ENCODE measurements at places on chromosomes 6 and 20.

DNA sequence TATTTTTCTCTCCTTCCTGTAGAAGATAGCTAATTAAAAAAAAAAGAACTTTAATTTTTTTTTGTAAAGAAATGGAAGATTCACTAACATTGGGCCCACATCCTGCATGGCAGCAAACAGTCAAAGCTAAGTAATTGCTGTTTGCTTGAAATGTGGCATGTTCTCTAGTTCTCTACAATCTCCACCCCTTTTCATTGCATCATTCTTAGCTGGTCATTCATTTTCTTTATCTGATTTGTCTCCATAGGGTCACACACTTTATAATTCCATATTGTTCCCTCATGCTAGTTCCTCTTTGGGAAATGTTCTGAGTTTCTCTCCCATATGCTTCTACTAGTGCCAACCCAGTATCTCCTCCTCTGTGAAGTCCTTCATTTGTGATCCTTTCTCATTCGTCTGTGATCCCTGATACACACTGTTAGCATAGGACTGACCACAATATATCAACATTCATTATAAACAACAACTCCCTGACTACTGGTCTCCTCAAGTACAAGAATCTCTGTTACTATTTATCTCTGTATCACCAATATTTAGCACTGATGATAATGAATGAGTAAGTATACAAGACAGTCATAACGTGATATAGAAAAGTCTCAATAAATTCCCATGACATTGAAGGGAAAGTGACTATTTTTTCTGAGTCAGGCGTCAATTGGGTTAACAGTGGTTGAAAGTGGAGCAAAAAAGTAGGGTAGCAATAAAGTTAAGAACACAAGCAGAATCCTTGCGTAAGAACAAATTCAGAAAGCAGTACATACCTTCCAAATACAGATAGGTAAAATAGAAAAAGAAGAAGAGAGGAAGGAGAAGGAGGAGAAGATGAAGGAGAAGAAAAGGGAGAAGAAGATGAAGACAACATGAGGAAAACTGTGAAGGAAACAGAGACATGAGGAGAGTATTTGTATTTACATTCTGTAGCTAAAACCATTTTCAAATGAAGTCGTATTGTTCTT, 33.2 kb upstream of the MYB start:
- H3K4me3 ChIP-seq, result no peak overlapping the region
- no peaks in the 10 kb centered on the region for H3K27me3 ChIP-seq
- peaks cover 60% of the 10 kb centered on the region for H3K4me1 ChIP-seq
- H3K27ac ChIP-seq, result peak overlapping the region; percentile 70
- no peak for DNase-seq

DNA sequence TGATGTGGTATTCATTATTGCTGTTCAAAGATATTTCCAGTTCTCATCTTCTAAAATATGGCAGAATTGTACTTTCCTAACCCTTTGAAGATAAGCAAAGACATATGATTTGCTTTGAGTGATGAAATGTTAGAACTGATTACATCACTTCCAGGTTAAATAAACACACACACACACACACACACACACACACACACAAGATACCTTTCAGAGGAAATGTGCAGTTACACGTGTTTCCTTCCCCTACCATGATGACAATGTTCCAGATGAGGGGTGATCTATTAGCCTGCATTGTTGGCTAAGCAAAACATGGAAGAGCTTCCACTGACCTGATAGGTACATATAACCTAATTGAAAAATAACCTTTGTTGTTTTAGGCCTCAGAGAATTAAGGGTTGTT, 11.7 kb upstream of the FRK start:
- no peak overlapping the region for H3K4me3 ChIP-seq
- peaks cover 8% of the 10 kb centered on the region for H3K27me3 ChIP-seq
- no peaks in the 10 kb centered on the region for H3K36me3 ChIP-seq
- DNase-seq, result peak; percentile 19
- peaks cover 5% of the 10 kb centered on the region for H3K4me1 ChIP-seq

GRCh38 chr6:35683267-35683666, 5.4 kb downstream of the FKBP5 start:
- H3K4me3 ChIP-seq, result no peak overlapping the region
- no peaks in the 10 kb centered on the region for H3K27me3 ChIP-seq
- no peak for DNase-seq
- peaks cover 32% of the 10 kb centered on the region for H3K36me3 ChIP-seq
- peaks cover 43% of the 10 kb centered on the region for H3K4me1 ChIP-seq

GRCh38 chr6:130185658-130186057, 37.1 kb downstream of the SAMD3 start:
- no peaks in the 10 kb centered on the region for H3K27me3 ChIP-seq
- peaks cover 66% of the 10 kb centered on the region for H3K4me1 ChIP-seq
- H3K27ac ChIP-seq, result peak overlapping the region; percentile 16
- no peak overlapping the region for H3K4me3 ChIP-seq
- no peak for DNase-seq

DNA sequence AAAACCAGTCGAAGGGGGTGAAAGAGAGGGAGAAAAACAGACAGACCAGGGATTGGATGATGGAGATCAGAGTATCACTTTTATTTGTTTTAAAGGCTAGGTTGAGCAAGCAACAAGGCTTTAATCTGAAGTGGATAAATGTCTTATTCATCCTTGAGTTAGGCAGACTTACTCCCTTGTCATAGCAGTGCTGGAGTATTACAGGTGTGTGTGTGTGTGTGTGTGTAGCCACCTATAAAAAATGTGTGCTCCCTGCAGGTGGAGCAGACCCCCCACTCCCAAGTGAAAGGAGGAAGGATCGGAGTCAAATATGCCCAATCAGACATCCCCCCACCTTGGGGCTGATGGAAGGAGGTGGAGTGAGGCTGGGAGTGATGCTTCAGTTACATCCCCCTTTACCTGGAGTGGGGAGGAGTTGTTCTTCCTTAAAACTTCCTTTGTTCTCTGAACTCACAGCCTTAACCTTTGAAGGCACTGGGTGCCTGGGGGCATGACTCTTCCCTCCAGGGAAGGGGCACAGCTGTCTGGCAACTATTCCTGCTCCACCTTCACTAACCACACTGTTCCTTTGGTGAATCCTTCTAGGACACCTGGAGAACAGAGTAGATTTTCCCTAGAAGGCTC, 27.3 kb downstream of the PTK7 start:
- no peak for DNase-seq
- peaks cover 2% of the 10 kb centered on the region for H3K4me1 ChIP-seq
- H3K27ac ChIP-seq, result no peak overlapping the region
- no peak overlapping the region for H3K4me3 ChIP-seq

DNA sequence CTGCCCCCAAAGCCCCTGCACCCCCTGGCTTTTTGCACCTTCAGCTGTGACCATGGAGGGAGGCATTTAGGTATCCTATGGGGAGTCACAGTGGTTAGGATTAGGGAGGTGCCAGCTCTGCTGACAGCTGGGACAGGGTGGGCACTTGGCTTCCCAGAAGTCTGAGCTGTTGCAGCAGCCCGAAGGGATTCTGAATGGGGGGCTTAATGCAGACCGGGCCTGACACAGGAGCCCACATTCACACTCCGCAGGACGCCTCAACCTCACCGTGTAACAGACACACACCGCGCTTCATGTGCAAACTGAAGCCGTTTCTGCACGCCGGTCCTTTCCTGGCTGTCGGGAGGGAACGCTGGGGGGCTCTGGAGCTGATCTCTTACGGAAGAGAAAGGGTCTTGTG, 1.9 kb downstream of the EBF4 start:
- no peaks in the 10 kb centered on the region for H3K36me3 ChIP-seq
- DNase-seq, result no peak
- H3K27ac ChIP-seq, result no peak overlapping the region

GRCh38 chr20:13338999-13339411, 117.9 kb downstream of the ISM1 start:
- no peak for DNase-seq
- peaks cover 27% of the 10 kb centered on the region for H3K4me1 ChIP-seq
- no peak overlapping the region for H3K27ac ChIP-seq
- H3K4me3 ChIP-seq, result no peak overlapping the region

DNA sequence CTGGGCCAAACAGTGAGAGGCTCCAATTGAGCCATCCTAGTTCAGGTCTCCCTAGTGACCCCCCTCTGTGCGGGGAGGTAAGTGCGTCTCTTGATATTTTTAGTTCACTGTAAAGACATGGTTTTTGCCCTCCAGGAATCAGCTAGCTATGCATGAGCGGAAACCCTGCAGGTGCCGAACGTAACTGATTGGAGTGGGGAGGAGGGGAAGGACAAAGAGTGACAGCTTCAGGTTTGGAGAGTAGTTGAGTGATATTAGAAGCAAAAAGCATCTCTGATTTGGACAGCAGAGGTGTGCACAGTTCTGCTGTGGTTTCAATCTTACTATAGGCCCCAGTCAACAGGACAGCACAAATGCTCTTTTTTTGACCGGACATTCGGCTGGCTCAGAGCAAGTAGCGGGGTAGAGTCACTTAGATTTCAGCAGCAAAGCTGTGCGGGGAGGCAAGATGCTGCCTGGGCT, 31.8 kb downstream of the TBC1D7 start:
- H3K27ac ChIP-seq, result no peak overlapping the region
- H3K4me1 ChIP-seq, result no peaks in the 10 kb centered on the region
- H3K36me3 ChIP-seq, result peaks cover 44% of the 10 kb centered on the region
- no peaks in the 10 kb centered on the region for H3K27me3 ChIP-seq

GRCh38 chr6:8743170-8743745, 307.9 kb upstream of the SLC35B3 start:
- H3K27me3 ChIP-seq, result no peaks in the 10 kb centered on the region
- H3K4me1 ChIP-seq, result peaks cover 9% of the 10 kb centered on the region
- no peak overlapping the region for H3K27ac ChIP-seq
- H3K4me3 ChIP-seq, result peak overlapping the region; percentile 66

DNA sequence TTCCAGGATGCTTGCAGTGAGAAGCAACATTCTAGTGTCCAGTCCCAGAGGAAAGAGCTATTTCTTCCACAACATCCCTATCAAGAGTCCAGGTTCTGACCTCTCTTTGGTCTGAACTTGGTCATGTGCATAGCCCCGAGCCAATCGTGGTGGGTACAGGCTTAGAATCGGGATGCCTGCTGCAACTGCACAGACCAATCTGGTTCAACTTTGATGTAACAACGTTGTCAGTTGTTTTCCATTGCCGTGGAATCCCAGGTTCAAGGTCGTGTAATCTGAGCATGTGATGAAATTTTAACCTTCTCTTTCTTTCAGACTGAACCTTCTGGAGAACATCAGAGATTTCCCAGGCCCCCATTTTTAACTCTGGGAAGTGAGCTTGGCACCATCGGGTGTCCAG, 130.5 kb downstream of the ANKRD60 start:
- no peaks in the 10 kb centered on the region for H3K36me3 ChIP-seq
- peaks cover 1% of the 10 kb centered on the region for H3K4me1 ChIP-seq
- no peak for DNase-seq
- H3K4me3 ChIP-seq, result no peak overlapping the region

DNA sequence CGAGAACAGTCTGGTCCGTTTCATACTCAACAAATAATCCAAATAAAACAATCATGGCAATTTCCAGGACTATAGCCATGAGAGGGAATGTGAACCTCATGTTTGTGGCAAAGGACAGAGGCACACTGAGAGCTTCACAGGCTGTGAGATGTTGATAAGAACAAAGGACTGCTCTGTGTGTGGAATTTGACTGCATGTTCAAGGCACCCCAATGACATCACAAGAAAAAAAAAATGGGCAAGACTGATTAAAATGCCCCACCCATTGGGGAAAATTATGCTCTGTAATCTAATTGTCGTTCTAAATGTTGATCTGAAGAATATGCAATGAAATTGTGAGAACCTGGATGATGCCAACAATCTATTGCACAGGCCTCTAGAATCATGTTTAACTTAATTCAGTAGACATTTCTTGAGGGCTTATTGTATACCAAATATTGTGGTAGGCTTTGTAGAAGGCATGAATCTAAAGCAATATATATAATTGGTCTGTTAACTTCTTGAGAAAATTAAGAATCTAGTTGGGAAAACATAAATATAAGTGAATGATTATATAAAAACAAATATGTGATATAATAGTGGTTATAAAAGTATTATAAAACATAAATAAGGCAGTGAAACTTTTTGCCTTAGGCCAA, at the start of gene RHAG:
RHAG (minus strand) TSS at position 127 of the 637 bp plus-strand sequence; CDS start at position 100, 27 bp downstream.
- no peak within 1 kb of the TSS for H3K27ac ChIP-seq
- peaks cover 2% of the 10 kb centered on the region for H3K27me3 ChIP-seq
- H3K36me3 ChIP-seq, result no peaks in the 10 kb centered on the region
- no peak for DNase-seq
- H3K4me3 ChIP-seq, result no peak within 1 kb of the TSS
- H3K4me1 ChIP-seq, result no peaks in the 10 kb centered on the region

- peaks cover 2% of the 10 kb centered on the region for H3K4me1 ChIP-seq
- peaks cover 2% of the 10 kb centered on the region for H3K27me3 ChIP-seq
- DNase-seq, result no peak
- no peak within 1 kb of the TSS for H3K27ac ChIP-seq
- no peak within 1 kb of the TSS for H3K4me3 ChIP-seq
- H3K36me3 ChIP-seq, result no peaks in the 10 kb centered on the region
These were observed at the start of gene MYLK2 for GRCh38 chr20:31819083-31819784. Gene MYLK2, plus strand, starts transcription at chr20:31819356. Its CDS starts 225 bp downstream, at chr20:31819581.

DNA sequence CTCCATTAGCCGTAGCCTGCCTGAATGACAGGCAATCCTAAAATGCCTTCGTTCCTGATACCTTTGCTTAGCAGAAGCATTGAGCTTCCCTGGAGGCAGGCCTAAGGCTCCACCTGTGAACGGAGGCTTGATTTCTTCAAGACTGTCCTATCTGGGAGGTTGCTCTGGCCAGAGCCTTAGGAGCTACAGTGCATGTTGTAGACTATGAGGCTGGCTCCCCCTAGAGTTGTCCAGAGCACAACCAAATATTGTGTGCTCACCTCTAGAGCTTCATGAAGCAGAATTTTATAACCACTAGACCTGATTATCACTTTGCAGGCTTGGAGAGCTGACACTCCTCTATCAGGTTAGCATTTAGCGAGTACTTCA, 217.8 kb downstream of the MAFB start:
- H3K36me3 ChIP-seq, result no peaks in the 10 kb centered on the region
- H3K4me3 ChIP-seq, result no peak overlapping the region
- peaks cover 3% of the 10 kb centered on the region for H3K27me3 ChIP-seq

DNA sequence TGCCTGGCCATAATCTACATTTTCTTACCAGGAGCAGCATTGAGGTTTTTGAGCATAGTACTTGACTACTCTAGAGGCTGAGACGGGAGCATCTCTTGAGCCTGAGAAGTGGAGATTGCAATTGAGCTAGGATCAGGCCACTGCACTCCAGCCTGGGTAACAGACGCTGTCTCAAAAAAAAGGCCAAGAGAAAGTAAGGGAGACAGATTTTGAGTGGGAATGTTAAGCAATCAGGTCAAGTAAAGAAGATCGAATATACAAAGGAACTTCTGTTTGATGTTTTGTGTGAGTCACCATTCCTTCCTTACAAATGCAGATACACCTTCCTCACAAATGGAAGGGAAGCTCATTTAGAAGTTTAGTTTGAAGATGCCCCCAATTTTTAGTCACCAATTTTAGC, 4.4 kb downstream of the PNRC1 start:
- H3K36me3 ChIP-seq, result peaks cover 46% of the 10 kb centered on the region
- no peak for DNase-seq
- H3K4me3 ChIP-seq, result peak overlapping the region; percentile 54
- no peaks in the 10 kb centered on the region for H3K27me3 ChIP-seq
- H3K4me1 ChIP-seq, result peaks cover 42% of the 10 kb centered on the region
- H3K27ac ChIP-seq, result peak overlapping the region; percentile 72

DNA sequence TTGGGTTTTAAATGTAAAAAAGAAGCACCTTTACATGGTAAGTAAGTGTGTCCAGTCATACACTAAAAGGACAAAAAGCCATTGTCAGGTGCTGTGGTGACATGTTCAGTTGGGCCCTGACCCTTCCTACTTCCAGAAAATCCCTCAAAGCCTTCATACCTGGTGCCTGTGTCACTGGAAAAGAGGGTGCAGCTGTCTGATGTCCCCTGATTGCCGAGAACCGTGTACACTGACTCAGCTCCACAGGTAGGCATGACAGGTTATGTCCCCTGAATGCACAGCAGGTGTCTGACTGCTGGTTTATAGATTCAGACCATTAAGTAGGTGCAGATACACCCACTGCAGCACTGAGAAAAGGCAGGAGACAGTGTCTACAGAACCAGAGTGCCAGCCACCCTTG, 99.1 kb downstream of the FOXC1 start:
- H3K4me1 ChIP-seq, result no peaks in the 10 kb centered on the region
- no peak overlapping the region for H3K4me3 ChIP-seq
- H3K27me3 ChIP-seq, result no peaks in the 10 kb centered on the region
